ENCODE measurements at places on chromosomes 6 and 20.

DNA sequence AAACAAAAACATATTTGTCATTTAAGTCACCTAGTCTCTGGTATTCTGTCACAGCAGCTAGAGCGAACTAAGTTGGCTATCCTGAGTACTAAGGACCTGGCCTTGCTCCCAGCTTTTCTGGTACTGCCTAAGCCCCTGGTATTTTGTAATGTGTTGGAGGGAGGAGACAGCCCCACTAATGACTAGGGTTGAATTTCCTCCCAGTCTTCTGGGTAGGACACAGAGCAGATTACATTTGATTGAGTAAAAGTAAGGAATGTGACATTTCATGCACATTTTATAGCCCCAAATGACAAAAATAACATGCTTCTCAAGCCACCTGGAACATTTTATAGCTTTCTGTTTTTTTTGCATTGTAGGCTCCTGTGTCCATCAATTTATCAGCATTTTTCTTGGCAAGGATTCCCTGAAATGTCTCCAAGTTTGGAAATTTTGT lies 47.9 kb upstream of the DDR1 start:
- DNase-seq = no peak

GRCh38 chr20:34638532-34638931 lies 38.4 kb downstream of the PIGU start:
- DNase-seq = no peak

DNA sequence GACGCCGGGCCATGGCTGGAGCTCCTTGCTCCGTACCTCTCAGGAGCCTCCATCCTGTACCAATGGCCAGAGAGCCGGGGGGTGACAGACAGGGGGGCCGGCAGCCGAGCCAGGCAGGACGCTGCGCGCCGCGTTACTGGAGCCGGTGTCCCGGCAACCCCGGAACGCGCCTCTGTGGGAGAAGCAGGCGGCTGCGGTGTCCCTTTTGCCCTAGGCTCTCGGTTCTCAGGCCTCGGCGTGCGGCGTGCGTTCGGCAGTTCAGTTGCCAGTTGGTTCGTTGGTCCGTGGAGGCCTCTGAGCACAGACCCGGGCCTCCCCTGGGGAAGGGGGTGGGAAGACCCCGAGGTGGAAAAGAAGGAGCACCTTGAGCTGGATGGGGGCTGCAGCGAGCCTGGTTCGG lies at the start of gene SPATS1:
TSS of gene SPATS1 (plus strand) at position 162 of the 400 bp plus-strand sequence. CDS start 446 bp downstream, outside the sequence.
- no peak for DNase-seq

DNA sequence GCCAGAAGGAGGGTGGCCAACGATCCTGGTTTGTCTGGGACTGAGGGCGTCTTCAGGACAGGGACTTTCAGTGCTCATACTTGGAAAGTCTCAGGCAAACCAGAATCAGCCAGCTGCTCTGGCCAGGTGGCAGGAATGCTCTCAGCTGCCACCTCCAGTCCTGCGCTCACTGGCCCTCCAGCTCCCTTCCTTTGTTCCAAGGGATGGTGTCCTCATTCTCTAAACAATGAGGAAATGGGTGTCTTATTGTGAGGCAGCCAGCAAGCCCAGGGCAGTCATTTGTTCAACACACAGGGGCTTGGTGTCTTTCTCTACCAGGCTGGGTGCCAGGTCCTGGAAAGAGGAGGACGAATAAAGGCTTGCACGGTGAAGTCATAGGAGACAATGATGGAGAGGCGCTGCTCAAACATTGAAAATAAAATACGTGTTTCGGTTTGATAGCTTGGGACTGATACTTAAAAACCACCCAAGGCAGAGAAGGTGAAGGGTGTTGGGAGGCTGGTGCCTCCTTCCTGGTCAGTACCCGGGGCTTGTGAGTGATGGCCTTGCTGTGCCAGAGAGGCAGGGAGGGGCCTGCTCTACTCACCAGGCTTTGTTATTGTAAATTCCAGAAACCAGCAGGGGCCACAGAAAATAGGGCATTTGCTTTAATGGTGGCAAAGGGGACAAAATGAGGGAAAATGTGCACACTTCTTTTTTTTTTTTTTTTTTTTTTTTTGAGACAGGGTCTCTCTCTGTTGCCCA lies 11.3 kb upstream of the TMEM181 start:
- no peak for DNase-seq

DNA sequence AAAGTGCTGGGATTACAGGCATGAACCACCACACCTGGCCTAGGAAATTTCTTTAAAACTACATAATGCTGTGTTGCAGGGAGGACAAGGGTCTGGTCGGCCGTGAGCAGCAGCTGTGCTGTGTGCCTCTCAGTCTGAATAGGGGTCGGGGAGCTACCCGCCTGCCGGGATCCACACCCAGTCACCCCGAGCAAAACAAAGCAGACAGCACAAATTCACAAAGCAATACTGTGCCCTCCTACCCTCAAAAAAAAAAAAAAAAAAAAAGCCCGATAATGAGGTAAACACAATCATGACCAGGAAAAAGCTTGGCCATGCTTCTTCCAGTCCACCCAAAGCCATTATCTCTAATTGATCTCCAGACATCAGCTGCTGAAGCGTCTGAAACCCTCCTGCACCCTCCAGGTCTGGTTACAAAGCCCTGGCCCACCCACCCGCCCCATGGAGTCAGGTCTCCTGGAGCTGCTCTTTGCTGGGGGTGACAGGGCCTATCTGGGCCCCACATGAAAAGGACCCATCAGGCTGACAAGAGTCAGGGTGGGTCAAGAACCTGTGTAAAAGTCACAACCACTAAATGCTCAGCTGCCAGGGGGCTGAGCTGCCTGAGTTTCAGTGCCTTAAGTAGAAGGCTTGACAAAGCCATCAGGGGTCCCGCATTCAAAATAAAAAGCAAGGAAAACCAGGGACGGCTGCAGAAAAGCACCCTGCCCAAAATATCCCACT lies 88.2 kb downstream of the NOL4L start:
- DNase-seq = no peak

- no peak for DNase-seq
Measured at GRCh38 chr6:72374857-72375256, 247.0 kb upstream of the KCNQ5 start.

DNA sequence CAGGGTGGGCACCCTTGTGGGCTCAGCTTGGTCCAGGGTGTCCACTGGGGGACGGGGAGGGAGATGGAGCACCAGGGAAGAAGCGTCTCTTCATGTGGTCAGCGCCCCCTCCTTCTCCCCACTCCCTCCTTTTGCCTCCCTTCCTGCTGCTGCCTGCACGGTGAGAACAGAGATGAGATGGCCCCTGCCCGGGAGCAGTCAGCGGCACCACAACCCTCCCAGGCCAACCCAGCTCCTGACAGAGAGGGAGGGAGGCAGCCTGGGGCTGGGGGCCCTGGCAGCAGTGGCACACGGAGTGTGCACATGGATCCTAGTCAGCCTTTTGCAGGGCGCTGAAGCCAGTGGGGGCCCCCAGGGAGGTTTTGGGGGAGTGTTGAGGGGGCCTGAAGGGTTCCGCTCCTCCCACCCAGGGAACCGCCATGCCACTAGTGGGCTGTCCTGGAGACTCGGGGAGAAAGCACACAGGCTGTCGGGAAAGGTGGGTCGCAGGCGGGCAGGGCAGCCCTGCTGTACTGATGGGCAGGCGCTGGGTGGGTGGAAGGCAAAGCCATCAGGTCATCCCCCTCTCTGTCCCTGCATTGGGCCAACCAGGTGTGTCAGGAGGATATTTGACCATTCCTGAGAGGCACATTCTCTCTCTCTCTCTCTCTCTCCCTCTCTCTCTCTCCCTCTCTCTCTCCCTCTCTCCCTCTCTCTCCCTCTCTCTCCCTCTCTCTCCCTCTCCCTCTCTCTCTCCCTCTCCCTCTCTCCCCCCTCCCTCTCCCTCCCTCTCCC lies 94.3 kb upstream of the BHLHE23 start:
- no peak for DNase-seq

- no peak for DNase-seq
Measured at GRCh38 chr20:36208257-36208656, 28.0 kb upstream of the AAR2 start.

- no peak for DNase-seq
Measured at GRCh38 chr20:53785320-53785719, 191.7 kb upstream of the ZNF217 start.

GRCh38 chr6:141562186-141562811 lies 570.4 kb upstream of the GJE1 start:
- DNase-seq = no peak

- DNase-seq = no peak
Measured at GRCh38 chr6:150744522-150745260, 120.8 kb upstream of the MTHFD1L start.

DNA sequence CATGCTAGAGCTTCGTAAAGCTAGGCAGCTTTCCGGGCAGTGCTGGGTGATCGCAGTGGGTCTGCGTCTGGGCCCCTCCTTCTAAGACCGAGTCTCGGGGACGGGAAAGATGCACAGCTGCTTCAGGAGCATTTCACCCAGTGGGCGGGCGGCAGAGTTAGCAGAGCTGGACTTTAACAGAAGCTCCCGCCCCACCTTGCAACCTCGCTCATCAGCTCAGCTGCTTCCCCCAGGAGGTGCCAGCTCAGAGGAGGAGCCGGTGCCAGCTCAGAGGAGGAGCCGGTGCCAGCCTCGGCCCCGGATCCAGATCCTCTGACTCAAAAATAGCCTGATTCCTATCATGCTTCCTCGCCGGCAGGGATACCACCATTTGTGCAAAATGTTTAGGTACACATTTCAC lies 94.5 kb upstream of the RPS6KA2 start:
- no peak for DNase-seq

DNA sequence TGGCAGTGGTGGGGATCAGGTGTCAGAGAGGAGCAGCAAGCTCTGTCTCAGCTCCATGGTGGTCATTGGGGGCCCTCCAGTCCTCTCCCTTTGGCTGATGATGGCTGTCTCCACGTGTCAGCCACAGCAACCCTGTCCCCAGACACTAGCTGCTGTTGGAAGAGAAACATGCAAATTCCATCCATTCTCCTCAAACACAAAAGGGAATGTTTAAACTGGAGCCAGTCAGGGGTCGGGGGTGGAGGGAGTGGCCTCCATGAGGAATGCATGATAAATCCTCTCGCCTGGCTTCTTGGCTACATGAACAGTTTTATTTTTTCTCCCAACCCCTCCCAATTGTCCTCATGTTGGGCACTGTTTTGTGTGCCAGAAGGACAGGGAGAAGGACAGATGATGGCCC lies 86.4 kb downstream of the EDN3 start:
- no peak for DNase-seq

DNA sequence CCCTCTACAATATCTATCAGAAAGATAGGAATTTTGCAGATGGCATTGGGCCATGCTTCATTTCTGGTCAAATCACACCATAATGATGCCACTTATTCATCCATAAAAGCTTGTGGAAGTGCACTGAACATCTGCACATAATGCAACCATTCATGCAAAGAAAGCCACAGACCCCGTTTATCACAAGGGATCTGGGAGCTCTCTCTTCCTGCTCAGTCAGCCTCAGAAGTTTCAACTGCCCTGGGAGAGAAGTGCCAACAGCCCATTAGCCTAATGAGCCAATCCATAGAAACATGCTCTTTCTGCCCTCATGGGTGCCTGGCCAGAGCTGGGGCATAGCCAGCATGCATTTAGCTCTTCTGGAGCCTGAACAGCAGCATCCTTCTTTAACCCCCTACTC lies 85.8 kb downstream of the SLC35F1 start:
- no peak for DNase-seq

DNA sequence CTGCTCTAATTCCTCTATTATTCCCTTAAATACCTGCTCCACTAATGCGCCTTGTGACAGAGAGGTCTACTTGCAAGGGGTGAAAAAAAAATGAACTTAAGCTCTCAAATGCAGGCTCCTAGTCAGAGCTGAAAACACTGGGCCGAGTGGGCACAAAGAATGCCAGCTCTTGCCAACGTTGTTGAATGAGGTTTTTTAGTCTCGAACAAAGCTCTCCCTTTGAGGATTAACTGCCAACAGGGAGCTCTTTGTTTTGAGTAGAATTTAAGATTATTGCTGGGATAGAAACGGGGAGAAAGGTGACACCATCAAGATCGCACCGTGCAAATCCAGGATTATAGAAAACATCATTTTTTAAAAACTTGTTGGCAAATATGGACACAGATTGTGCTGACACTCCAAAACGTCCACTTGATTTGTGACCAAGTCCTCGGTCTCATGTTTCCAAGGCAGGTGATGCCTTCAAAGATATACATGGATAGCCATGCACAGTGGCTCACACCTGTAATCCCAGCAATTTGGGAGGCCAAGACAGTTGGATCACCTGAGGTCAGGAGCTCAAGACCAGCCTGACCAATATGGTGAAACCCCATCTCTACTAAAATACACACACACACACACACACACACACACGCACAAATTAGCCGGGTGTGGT lies 163.2 kb downstream of the BMP7 start:
- no peak for DNase-seq

GRCh38 chr6:4794140-4794707 lies 18.0 kb downstream of the CDYL start:
- no peak for DNase-seq

DNA sequence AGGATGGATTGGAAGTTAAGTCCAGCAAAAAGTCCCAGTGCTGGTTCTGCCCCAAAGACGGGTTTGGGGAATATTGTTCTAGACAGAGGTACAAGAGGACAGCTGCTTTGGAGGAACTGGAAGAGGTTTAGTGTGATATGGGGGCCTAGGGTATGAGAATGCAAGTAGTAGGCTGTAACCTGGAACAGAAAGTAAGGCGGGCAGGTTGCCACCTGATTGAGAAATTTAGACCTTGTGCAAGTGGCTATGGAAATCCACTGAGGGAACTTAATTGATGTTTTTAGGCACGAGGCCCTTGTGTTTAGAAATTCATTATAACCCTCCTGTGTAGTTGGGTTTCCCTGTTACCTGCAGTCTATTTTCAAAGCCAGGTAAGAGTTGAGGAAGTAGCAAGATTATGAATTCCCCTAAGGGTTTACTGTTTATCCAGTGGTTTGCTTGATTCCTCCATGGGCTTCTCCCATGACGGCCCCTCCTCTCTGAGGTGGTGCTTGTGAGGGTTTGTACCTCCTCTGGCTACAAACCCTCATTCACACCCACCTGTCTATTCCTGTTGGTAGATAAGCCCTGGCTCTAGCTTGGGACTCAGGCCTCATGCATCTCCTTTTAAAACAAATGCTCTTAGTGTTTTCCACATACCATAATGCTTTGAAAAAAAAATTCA lies 42.0 kb upstream of the BCAS1 start:
- DNase-seq = no peak

- DNase-seq = no peak
Measured at GRCh38 chr6:9126878-9127560, 691.7 kb upstream of the SLC35B3 start.

GRCh38 chr6:22737331-22737730 lies 168.0 kb downstream of the HDGFL1 start:
- DNase-seq = no peak

GRCh38 chr20:41095110-41095969 lies 42.0 kb upstream of the PLCG1 start:
- peak; percentile 18 for DNase-seq

GRCh38 chr6:35470663-35471120 lies 2.5 kb downstream of the RPL10A start:
- no peak for DNase-seq
